ENCODE measurements at places on chromosomes 1 and 21. TPM values are rescaled to one million over a fixed set of nuclear protein-coding genes. Genes with fewer than 3 reads are reported as not detected.

Gene CFHR5
- total RNA-seq, result not detected

Gene TRAF3IP3
- total RNA-seq, result 212 TPM

Gene NR5A2
- not detected for total RNA-seq

Gene SMCP
- total RNA-seq, result not detected

Gene LCE2B
- not detected for total RNA-seq

Gene SH3BGR
- 3.1 TPM for total RNA-seq

Gene TCP10L
- total RNA-seq, result 0.50 TPM

Gene FCRL6
- total RNA-seq, result not detected

- no peaks in the 10 kb centered on the region for H3K36me3 ChIP-seq
- no peaks in the 10 kb centered on the region for H3K4me1 ChIP-seq
- no peak overlapping the region for H3K27ac ChIP-seq
- no peak overlapping the region for H3K4me3 ChIP-seq
- no peak for DNase-seq
- H3K27me3 ChIP-seq, result peaks cover 7% of the 10 kb centered on the region
Measured at GRCh38 chr1:232644209-232644608, 14.3 kb upstream of the SIPA1L2 start.

GRCh38 chr1:67468066-67468718, 38.0 kb upstream of the SERBP1 start:
- no peak overlapping the region for H3K4me3 ChIP-seq
- no peaks in the 10 kb centered on the region for H3K4me1 ChIP-seq
- DNase-seq, result no peak
- peaks cover 2% of the 10 kb centered on the region for H3K27me3 ChIP-seq
- H3K27ac ChIP-seq, result no peak overlapping the region
- no peaks in the 10 kb centered on the region for H3K36me3 ChIP-seq

- DNase-seq, result no peak
- H3K27me3 ChIP-seq, result no peaks in the 10 kb centered on the region
- H3K4me3 ChIP-seq, result no peak overlapping the region
Measured at GRCh38 chr1:103942029-103942428, 192.3 kb downstream of the AMY1C start.

DNA sequence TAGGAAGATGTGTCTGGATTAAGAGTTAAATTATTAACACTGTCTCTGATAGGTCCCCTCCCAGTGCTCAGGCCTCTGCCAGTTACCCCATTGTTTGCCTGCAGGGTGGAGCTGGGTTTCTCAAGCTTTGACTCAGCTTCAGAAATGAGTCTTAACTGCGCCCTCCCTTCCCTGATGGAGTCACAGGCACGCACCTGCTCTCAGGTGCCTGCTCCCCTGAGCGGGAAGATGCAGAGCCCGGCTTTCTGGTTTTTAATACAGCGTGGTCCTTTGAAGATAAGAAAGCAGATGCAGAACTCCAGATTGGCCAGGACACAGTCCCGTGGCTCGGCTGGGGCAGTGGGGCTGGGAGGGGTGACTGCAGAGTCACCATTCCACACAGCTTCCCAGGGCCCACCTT, 3.2 kb upstream of the SPRR4 start:
- peak; percentile 17 for DNase-seq
- H3K27me3 ChIP-seq, result peaks cover 9% of the 10 kb centered on the region
- H3K4me1 ChIP-seq, result no peaks in the 10 kb centered on the region

GRCh38 chr1:30312226-30312625, 411.2 kb downstream of the MATN1 start:
- DNase-seq, result no peak
- H3K4me3 ChIP-seq, result no peak overlapping the region
- H3K27me3 ChIP-seq, result peaks cover 16% of the 10 kb centered on the region
- H3K36me3 ChIP-seq, result no peaks in the 10 kb centered on the region
- H3K27ac ChIP-seq, result no peak overlapping the region

DNA sequence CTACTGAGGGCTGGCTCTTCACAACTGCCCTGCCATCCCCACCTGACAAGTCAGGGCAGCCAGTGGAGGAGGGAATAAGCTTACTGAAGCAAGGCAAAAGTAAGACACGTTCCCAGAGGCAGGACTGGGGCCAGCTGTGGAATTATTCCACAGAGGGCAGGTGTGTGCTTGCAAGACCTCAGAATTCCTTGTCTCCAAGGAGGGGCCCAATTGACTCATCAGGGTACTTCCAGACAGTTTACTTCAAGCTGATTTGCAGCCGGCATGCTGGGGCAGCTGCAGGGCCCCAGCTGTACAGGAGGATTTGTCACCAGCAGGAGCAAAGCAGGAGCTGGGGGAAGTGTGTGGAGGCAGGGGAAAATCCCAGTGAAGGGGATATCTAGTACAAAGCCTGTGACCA, 167.5 kb upstream of the CAMK1G start:
- H3K4me3 ChIP-seq, result no peak overlapping the region
- no peaks in the 10 kb centered on the region for H3K4me1 ChIP-seq
- no peaks in the 10 kb centered on the region for H3K36me3 ChIP-seq
- H3K27ac ChIP-seq, result no peak overlapping the region

DNA sequence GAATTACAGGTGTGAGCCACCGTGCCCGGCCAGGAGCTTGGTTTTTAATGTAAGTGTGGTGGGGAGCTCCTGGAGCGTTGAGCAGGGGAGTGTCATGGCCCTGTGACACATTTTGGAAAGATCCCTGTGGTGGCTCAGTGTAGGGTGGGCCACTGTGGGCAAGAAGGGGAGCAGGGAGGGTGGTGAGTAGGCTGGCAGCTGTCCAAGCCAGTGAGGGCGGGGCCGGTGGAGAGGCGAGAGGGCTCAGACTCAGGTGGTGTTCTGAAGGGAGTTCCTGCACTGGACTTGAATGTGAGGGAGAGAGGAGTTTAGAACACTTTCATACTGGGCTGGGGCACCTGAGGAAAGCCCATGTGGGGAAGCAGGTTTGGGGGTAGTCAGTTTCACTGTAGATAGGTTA, 3.1 kb upstream of the EVA1B start:
- H3K27ac ChIP-seq, result no peak overlapping the region
- H3K36me3 ChIP-seq, result peaks cover 3% of the 10 kb centered on the region
- H3K4me1 ChIP-seq, result peaks cover 15% of the 10 kb centered on the region
- H3K4me3 ChIP-seq, result no peak overlapping the region

DNA sequence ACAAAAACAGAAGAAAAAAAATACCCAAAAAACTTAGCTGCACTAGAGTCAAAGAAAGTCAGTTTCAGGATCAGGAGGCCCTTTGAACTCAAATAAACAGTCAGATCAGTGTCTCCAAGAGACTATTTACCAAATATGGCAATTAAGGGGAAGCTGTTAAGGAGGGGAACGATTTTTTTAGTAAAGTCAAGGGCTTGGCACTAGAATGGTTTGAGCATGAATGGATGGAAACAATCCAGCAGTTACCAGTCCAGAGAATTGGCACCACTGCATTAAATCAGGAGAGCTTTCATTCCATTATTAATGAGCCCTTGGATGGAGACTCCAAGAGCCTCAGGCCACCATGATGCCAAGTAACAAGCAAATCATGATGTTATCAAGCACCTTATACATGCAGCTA, 7.2 kb downstream of the TRAPPC3 start:
- H3K27ac ChIP-seq, result no peak overlapping the region
- DNase-seq, result no peak
- H3K27me3 ChIP-seq, result no peaks in the 10 kb centered on the region
- H3K4me1 ChIP-seq, result peaks cover 50% of the 10 kb centered on the region
- H3K36me3 ChIP-seq, result peaks cover 23% of the 10 kb centered on the region

GRCh38 chr1:89310976-89311375, 38.3 kb upstream of the GBP5 start:
- peak overlapping the region; percentile 85 for H3K27ac ChIP-seq
- no peaks in the 10 kb centered on the region for H3K27me3 ChIP-seq
- H3K4me1 ChIP-seq, result peaks cover 42% of the 10 kb centered on the region
- H3K4me3 ChIP-seq, result no peak overlapping the region

- no peak for DNase-seq
- H3K4me1 ChIP-seq, result peaks cover 50% of the 10 kb centered on the region
- H3K36me3 ChIP-seq, result peaks cover 14% of the 10 kb centered on the region
- no peaks in the 10 kb centered on the region for H3K27me3 ChIP-seq
Measured at GRCh38 chr21:37475186-37475868, 108.8 kb downstream of the DYRK1A start.

- H3K4me1 ChIP-seq, result no peaks in the 10 kb centered on the region
- DNase-seq, result no peak
- no peaks in the 10 kb centered on the region for H3K27me3 ChIP-seq
- H3K36me3 ChIP-seq, result no peaks in the 10 kb centered on the region
Measured at GRCh38 chr1:147837964-147838292, 64.7 kb upstream of the GJA8 start.

DNA sequence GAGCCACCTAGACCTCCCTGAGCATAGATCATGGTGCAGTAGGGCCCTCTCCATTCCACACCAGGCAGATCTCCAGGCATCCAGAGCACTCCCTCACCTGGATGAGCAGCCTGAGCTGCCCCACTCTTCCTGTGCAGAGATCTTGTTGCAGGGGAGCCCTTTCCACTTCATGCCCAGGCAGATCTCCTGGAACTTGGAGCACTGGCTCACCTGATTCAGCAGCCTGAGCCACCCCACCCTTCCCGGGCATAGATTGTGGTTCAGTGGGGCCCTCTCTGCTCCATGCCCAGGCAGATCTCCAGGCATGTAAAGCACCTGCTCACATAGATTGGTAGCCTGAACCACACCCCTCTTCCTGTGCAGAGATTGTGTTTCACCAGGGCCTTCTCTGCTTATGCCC, 78.0 kb downstream of the SEC16B start:
- H3K4me3 ChIP-seq, result no peak overlapping the region
- no peak for DNase-seq
- H3K27ac ChIP-seq, result no peak overlapping the region
- no peaks in the 10 kb centered on the region for H3K36me3 ChIP-seq

DNA sequence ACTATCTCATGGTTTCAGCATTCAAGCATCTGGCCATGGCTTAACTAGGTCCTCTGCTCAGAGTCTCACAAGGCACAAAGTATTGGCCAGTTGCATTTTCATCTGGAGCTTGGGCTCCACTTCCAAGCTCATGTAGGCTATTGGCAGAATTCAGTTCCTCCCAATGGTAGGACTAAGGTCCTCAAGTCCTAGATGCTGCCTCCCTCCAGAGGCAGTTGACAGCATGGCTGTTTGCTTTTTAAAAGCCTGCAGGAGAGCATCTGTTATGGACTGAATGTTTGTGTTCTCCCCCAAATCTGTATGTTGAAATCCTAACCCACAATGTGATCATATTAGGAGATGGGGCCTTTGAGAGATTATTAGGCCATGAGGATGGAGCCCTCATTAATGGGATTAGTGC, 38.0 kb upstream of the HLX start:
- H3K36me3 ChIP-seq, result no peaks in the 10 kb centered on the region
- no peak for DNase-seq
- H3K27ac ChIP-seq, result no peak overlapping the region
- no peak overlapping the region for H3K4me3 ChIP-seq
- peaks cover 4% of the 10 kb centered on the region for H3K27me3 ChIP-seq
- no peaks in the 10 kb centered on the region for H3K4me1 ChIP-seq

DNA sequence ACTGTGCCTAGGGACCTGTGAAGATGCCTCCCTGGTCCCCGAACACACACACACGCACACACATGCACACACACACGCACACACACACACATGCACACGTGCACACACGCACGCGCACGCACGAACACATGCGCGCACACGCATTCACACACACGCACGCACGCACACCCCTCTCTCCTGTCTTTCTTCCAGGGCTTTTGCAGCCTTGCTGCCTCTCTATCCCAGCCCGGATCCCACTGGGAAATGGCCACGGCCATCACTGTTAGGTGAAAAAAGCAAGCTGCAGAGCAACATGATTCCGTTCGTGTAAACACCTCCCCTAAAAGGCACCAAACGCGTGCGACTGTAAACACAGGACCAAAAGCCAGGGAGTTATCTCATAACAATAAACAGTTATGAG, 39.7 kb downstream of the NKAIN1 start:
- peaks cover 2% of the 10 kb centered on the region for H3K27me3 ChIP-seq
- DNase-seq, result no peak
- no peak overlapping the region for H3K4me3 ChIP-seq
- no peaks in the 10 kb centered on the region for H3K36me3 ChIP-seq

- peaks cover 7% of the 10 kb centered on the region for H3K4me1 ChIP-seq
- DNase-seq, result no peak
- H3K27ac ChIP-seq, result no peak overlapping the region
- no peaks in the 10 kb centered on the region for H3K27me3 ChIP-seq
Measured at GRCh38 chr1:967466-968343, 1.4 kb downstream of the PLEKHN1 start.

GRCh38 chr1:92817986-92818764, 13.7 kb upstream of the RPL5 start:
- H3K36me3 ChIP-seq, result no peaks in the 10 kb centered on the region
- no peaks in the 10 kb centered on the region for H3K4me1 ChIP-seq
- peaks cover 8% of the 10 kb centered on the region for H3K27me3 ChIP-seq
- H3K27ac ChIP-seq, result no peak overlapping the region
- DNase-seq, result no peak

DNA sequence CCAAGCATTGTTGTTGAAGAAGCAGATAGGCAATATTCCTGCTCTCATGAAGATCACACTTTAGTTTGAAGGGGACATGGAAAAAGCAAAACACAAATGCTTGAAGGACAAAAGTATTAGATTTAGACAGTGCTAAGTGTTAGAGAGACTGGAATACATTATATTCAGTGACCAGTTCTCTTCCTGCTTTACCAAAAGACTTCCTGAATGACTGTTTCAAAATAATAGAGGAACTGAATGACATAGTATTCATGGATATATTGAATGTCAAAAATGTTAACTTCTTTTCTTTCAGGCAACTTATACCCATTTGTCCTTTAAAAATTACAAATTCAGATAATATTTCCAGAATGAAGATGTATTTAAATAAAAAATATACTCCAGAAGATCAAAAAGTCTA, 178.0 kb upstream of the IVNS1ABP start:
- no peak overlapping the region for H3K27ac ChIP-seq
- H3K36me3 ChIP-seq, result no peaks in the 10 kb centered on the region
- H3K4me3 ChIP-seq, result no peak overlapping the region
- DNase-seq, result no peak
- peaks cover 4% of the 10 kb centered on the region for H3K27me3 ChIP-seq

GRCh38 chr1:175888996-175889395, 145.6 kb upstream of the TNR start:
- H3K27me3 ChIP-seq, result no peaks in the 10 kb centered on the region
- no peak overlapping the region for H3K4me3 ChIP-seq
- no peak overlapping the region for H3K27ac ChIP-seq
- DNase-seq, result no peak
- H3K36me3 ChIP-seq, result no peaks in the 10 kb centered on the region
- no peaks in the 10 kb centered on the region for H3K4me1 ChIP-seq

Measured in activated CD4-positive, alpha-beta memory T cell treated with anti-CD3 and anti-CD28 coated beads for 36 hours (primary cell).